Stimulated activated CD8-positive, alpha-beta memory T cell treated with anti-CD3 and anti-CD28 coated beads, Interleukin-15, amount 100 ng/mL, for 24 hours (primary cell): ENCODE measurements at places on chromosomes 2 and 18.

DNA sequence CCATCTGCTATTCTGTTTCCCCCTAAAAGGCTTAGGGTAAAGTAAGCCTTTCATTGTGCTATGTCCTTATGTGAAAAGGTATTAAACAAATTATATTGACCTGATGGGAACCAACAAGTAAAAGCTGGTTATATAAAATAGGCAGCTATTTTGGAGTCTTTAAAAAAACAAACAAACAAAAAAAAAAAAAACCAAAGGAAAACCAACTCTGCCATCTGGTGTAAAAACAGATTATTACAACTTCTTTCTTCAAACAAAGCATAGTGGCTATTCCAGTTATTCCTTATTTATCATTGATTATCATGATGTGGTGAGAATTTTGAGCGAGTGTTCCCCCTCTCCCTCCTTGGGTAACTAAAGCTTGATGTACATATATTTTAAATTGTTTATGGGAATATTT is 122.3 kb upstream of the FHL2 start:
- DNase-seq: no peak

GRCh38 chr2:102620332-102620731 is 979 bp downstream of the SLC9A2 start:
- no peak for DNase-seq

- DNase-seq: no peak
These were observed 1187.2 kb upstream of the CRIM1 start for GRCh38 chr2:35168351-35168750.

- no peak for DNase-seq
These were observed 163.1 kb downstream of the RPIA start for GRCh38 chr2:88854528-88854927.

DNA sequence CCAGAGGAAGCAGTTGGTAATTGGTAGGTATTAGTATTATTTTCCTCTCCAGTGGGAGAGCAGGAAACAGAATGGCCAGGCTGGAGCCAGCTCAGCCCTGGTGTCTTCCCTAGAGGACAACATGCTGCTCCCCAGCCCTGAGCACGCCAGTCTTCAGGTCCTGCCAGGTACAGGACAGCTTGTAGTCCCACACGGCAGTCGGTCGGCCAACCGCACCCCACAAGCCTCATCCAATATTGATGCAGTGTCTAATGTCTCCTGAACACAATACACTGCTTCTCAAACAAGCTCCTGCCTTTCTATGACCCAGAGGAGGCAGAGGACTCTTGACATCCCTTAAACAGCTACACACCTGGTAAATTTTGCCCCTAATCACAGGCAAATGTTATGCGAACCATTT is 71.0 kb upstream of the PPP1CB start:
- no peak for DNase-seq

GRCh38 chr2:9206991-9207640 is 504 bp downstream of the ASAP2 start:
- no peak for DNase-seq

GRCh38 chr2:72953976-72954375 is 36.7 kb downstream of the EMX1 start:
- no peak for DNase-seq

- no peak for DNase-seq
These were observed 7.5 kb upstream of the B3GNT2 start for GRCh38 chr2:62188416-62188815.

DNA sequence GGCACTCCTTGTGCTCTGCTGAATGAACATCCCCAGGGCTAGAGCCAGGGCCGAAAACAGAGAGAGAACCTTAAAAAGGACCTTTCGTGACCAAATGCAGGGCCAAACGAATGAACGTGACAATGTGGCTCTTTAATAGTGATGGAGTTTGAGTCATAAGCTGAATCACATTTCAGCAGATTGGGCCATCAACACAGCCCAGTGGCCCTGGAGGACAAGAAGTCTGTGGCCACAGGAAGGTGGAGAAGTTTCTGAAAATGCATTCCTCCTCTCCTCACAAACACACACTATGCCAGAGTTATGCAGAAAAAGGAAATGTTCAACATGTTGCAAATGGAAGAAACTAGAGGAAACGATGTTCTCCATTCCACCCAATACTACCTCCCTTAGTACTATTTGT is 415.8 kb downstream of the HRH4 start:
- no peak for DNase-seq

- DNase-seq: no peak
These were observed 96.6 kb downstream of the TMEM17 start for GRCh38 chr2:62409442-62409841.

- no peak for DNase-seq
These were observed 726.5 kb upstream of the RAB6C start for GRCh38 chr2:129252781-129253460.

GRCh38 chr2:72145289-72145657 is 2.4 kb downstream of the CYP26B1 start:
- DNase-seq: no peak

DNA sequence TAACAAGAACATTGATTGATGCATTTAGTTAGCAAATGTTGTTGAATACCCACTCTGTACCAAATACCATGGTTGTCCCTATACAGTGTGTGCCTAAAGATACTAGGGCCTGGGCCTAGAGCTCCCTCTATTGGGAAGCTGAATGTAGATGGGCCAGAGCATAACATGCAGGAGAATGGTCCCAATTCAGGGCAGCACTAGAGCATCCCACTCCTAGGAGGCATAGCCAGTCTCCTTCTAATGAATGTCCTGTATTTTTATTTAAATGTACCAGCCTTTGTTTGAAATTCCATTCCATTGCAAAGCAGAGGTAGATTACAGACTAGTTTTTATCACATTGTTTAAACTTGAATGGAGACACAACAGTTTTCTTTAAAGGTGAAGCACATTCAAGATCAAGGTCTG is 90.6 kb downstream of the FEZ2 start:
- no peak for DNase-seq

DNA sequence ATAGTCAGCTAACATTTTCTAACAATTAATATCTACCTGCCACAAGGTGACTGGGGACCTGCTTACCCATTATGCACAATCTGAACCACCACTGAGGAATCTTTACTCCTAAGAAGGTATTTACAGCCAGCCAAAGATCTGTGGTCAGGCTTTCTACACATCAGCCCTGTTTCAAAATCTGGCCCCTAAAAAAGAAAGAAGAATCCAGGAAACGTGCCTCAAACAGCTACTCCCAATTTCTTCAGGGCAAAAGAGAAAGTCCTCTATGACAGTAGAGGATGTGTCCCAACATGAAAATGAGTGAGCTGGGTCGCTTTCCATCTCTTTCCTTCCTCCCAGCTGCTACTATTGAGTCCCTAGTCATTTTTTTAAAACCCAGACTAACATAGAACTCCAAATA is 79.5 kb downstream of the EPB41L3 start:
- no peak for DNase-seq

DNA sequence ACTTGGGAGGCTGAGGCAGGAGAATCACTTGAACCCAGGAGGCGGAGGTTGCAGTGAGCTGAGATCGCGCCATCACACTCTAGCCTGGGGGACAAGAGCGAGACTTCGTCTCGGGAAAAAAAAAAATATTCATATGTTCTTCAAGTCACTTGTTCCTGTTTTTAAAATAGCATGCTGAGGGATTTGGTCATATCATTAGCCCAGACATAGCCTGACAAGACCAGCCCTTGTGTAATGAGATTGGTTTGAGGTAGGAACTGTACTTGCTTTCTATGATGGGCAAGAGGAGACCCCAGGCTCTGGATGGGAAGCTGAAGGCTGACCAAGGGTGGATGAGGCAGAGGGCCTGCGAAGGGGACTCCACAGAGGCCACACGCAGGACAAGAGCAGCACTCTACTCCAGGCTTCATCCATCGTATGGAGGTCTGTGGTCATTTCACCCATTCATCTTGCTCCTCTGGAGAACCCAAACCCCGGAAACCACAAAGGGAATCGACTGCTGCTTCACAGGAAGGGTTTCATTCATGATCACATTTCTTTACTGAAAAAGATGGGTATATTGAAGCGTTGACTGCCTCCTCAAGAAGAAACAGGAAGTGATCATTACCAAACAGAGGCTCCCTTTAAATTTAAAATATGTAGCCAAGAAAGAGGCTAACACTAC is 87.1 kb upstream of the ZNF397 start:
- DNase-seq: no peak

- DNase-seq: no peak
These were observed 119.9 kb upstream of the THUMPD2 start for GRCh38 chr2:39898934-39899333.

DNA sequence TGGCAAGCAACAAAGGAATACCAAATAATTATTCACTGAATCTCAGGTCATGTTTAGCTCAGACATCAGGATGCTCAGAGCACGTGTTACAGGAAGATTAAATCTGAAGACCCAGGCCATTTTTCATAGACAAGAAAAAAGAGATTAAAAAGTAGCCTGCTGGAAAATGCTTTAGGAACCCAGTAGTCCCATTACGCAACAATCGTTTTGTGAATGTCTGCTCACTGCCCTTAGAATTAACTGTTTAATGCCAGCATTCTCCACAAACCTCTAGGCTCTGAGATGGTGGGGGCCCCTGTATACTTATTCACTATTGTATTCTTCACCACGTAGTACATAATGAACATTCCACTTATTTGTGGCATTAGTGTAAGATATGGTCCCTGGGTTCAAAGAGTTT is 154.6 kb upstream of the NYAP2 start:
- DNase-seq: no peak

GRCh38 chr2:26822877-26823276 is 25.1 kb upstream of the DPYSL5 start:
- DNase-seq: no peak

GRCh38 chr2:106719222-106719621 is 166.7 kb downstream of the ST6GAL2 start:
- DNase-seq: no peak

DNA sequence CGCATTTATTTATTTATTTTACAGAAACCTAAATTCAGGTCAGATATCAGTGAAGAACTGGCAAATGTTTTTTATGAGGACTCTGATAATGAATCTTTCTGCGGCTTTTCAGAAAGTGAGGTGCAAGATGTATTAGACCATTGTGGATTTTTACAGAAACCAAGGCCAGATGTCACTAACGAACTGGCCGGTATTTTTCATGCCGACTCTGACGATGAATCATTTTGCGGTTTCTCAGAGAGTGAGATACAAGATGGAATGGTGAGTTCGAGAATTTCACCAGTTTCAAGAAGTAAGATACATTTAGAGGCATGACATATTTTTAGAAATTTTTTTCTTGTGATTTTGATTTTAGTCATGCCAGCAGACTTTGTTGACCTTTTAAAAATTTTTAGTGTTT is 4.6 kb downstream of the CDCA7 start:
- no peak for DNase-seq

GRCh38 chr2:69616755-69617154 is 26.8 kb downstream of the AAK1 start:
- no peak for DNase-seq

GRCh38 chr2:75982719-75983118 is 272.0 kb upstream of the GCFC2 start:
- DNase-seq: no peak

DNA sequence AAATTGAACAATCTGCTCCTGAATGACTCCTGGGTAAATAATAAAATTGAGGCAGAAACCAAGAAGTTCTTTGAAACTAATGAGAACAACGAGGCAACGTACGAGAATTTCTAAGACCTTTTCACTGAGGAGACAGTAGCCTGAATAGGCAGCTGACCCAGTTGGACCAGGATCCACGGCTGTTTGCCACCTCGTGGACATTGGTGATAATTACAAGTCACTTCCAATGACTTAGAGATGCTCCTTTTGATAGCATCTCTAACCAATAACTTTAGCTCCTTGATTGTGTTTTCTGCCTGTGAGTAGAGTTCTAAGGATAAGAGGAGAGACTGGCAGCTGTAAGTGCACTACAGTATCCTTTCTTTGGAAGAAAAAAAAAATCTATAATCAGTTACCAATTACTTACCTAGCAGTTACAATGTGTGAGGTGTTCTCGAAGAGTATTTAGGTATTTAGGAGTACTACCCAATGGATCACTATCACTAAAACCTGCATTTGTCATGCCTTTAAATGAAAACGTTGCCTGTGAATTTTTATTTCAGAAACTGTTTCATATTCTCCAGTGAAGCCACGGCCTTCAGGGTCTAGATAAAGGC is 31.3 kb upstream of the CNTNAP5 start:
- no peak for DNase-seq

GRCh38 chr2:171598713-171599319 is 76.5 kb downstream of the CYBRD1 start:
- no peak for DNase-seq

- no peak for DNase-seq
These were observed 188.3 kb downstream of the TWIST2 start for GRCh38 chr2:239035997-239036731.
